Activated T-cell treated with anti-CD3 and anti-CD28 coated beads, Interleukin-2, amount 50 U/mL, for 48 hours (primary cell): ENCODE measurements at places on chromosomes 16 and 17.

- peak; percentile 71 for DNase-seq
Observed at GRCh38 chr17:3827124-3827773, 18.8 kb downstream of the NCBP3 start.

- no peak for DNase-seq
Observed at GRCh38 chr16:27980919-27981700, 82.4 kb downstream of the GSG1L start.

GRCh38 chr17:75488693-75489510 is 26.4 kb downstream of the CASKIN2 start:
- no peak for DNase-seq

DNA sequence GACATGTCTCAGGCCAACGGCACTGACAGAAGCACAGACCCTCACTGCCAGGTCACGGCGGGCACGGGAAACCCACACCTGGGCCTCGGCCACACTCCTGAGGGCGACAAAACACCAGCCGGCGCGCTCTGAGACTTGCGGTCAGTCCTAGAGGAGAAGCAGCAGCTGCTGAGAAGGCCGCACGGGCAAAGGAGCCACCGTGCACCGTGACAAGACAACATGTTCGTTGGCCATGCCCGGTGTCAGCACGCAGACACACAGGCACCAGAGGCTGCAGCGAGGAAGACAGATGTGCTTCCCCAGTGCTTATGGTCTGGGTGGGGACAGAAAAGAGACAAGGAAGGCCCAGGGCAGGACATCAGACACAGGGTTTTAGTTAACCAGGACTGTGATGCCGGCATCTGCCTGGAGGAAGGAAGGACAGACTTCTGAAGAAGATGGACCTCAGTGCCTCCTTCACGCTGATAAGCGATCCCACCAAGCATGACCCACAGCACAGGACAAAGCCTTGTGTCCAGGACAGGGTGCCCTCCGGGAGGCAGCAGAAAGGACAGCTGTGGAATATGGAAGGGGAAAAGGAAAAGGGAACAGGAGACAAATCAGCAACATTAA is 84.0 kb downstream of the ANKRD11 start:
- DNase-seq, result no peak

- DNase-seq, result no peak
Observed at GRCh38 chr17:63132459-63132911, 166.4 kb downstream of the TANC2 start.

- DNase-seq, result no peak
Observed at GRCh38 chr16:50485232-50485631, 63.0 kb upstream of the NKD1 start.

DNA sequence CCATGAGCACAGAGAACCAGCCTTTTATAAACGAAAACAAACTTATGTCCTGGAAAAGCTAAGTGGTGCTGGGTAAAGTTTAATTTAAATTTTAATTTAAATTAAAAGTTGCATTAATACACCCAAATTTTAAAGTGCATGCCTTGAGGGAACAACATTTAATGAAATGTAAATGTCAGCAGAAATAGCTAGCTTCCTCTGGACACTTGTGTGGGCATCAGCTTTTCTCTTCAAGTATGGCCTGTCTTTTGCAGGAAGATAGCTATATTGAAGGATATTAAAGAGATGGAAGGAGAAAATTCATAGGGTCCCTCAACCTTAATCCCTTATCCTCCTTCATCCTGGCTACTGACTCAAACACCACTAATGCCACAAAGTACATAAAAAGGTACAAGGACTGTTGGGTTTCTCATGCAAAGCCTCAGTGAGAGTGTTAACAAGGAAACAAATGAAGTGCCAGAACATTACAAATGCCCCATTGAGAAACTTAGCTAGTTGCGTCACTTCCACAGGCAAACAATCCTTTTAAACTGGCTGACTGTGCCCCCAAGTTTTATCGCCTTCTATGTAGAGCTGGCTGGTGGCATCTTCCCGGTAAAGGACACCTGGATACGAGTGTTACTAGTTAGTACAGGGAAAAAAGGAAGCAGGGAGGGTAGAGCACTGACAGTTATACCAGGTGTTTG is 14.1 kb downstream of the PHF12 start:
- no peak for DNase-seq

- no peak for DNase-seq
Observed at GRCh38 chr16:4344983-4345835, 5.9 kb downstream of the PAM16 start.

GRCh38 chr17:9648521-9649110 is 3.3 kb downstream of the USP43 start:
- no peak for DNase-seq

DNA sequence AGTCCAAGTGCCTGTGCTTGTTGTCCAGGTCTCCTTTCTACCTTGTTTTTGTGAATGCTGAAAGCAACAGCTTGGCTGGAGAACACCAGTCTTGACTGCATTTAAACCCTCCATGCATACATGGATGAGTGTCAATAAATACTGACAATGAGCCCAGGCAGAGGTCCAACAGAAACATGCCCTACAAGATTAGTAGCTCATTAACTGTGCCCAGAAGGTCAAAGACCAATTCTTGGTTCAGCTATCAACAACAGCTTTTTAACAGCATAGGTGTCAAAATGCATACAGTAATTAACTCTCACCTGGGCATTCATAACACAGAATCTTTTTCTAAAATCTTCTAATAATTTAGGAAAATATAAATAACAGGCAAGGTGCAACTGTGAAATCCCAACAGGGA is 63.2 kb downstream of the N4BP1 start:
- DNase-seq, result no peak

GRCh38 chr16:87359121-87359520 is 24.5 kb downstream of the FBXO31 start:
- DNase-seq, result no peak

DNA sequence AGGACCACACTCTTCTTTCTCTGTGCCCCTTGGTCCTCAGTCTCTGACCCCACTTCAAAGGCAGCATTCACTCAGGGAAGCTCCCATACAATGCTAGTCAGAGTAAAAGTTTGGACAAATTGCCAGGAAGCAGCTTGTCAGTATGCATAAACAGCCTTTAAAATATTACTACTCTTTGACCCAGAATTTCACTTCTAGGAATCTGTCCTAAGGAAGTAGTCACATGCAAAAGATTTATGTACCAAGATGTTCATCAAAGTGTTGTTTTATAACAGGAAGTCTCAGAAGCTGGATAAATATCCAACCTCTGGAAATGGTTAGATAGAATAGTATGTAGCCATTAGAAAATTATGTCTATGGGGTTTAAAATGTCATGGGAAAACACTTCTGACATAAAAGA is 31.0 kb downstream of the MAPT start:
- DNase-seq, result no peak

- DNase-seq, result no peak
Observed at GRCh38 chr17:40291281-40291664, 3.6 kb downstream of the CDC6 start.

GRCh38 chr17:17532991-17533390 is 36.8 kb upstream of the RASD1 start:
- DNase-seq, result no peak

DNA sequence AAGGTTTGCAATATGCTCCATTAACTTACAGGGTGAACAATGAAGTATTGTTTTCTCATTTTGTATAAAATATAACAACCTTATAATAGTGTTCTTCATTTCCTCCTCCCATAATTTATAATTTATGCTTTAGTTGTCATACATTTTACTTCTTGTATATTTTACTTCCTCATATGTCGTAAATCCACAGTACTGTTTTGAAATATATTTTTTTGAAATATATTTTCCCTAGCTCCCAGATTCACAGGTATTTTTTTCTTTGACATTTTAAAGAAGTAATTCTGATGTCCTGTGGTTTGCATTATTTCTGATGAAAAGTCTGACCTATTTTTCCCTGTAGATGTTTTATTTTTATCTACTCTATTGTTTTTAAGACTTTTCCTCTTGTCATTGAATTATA is 52.7 kb downstream of the VMP1 start:
- DNase-seq, result no peak

DNA sequence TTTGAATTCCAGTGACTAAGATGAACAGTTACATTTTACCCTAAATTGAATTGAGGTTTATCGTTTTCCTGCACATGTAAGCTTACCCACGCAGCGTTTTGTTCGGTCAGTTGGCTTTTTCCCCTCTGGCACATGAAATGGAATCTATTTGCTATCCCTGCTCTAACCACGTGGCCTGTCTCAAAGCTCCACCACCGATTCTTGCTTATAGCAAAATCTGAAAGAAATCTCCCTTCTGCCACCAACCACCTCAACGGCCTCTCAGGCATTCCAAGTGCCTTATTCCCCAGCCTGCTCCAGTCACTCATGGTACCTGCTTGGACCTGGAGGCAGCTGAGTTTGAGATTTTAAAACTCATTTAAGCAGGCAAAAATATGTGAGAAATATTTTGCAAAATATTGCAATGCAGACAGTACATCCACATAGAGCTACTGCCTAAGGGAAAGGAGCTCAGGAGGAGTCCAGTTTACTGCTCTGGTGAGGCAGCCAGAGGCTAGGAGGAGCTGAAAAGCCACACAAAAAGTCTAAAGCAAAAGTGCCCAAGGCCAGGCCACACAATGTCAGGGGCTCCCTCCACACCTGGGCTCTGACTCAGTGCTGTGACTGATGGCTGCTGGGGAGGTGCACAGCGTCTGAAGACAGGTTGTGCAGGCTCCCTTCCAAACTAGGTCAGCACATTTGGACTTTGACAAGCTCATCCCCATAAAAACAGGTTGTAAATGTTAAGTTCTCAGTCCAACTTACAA is 26.4 kb downstream of the ARHGAP17 start:
- DNase-seq, result peak; percentile 42

- no peak for DNase-seq
Observed at GRCh38 chr16:22859925-22860324, 46.0 kb downstream of the HS3ST2 start.

DNA sequence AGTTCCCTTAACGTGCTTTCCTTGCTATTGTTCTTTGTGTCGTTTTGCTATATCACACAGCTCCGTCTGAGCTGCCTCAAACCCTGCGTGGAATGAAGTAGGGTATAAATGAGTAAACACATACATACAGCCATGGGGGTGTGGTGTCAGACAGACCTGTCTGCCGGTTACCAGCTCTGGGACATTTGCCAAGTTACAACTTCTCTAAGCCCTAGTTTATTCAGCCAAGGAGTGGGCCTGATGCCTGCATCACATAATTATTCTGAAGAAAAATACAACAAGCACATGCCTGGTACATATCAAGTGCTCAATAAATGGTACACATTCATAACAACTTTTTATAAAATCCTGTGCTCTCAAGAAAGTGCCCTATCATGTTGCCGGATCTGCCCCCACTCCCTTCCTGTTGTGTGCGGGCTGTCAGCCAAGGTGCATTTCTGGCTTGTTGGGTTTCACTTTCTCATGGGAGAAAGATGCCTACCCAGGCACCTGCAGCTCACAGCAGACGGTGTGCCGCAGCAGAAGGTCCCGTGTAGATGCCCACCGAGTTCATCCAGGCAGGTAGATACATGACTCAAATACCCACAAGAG is 30.5 kb downstream of the SMPD3 start:
- DNase-seq, result peak; percentile 71
